PC-3 (cell line): ENCODE measurements at places on chromosomes 16 and 17. TPM values are rescaled to one million over a fixed set of nuclear protein-coding genes. Genes with fewer than 3 reads are reported as not detected.

- H3K4me1 ChIP-seq, result no peaks in the 10 kb centered on the region
- H3K4me3 ChIP-seq, result no peak overlapping the region
- H3K27ac ChIP-seq, result no peak overlapping the region
- no peaks in the 10 kb centered on the region for H3K36me3 ChIP-seq
- no peak for DNase-seq
- no peaks in the 10 kb centered on the region for H3K27me3 ChIP-seq
These were observed 19.2 kb downstream of the FMNL1 start for GRCh38 chr17:45240905-45241327.

DNA sequence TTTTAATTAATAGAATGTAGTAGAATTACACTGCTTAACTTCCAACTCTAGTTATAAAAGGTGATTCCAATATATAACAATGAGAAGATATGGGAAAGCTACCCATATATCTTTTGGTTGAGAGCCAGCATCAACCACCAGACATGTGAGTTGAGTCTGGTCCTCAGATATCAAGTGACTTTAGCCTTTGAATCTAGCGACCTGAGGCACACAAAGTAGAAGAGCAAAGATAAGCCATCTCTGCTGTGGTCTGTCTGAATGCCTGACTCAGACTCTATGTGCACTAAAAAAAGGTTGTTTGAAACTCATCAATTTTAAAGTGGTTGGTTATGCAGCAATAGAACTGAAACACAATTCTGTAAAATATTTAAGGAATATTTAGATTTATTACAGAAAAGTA is 492.5 kb upstream of the SOX9 start:
- peaks cover 28% of the 10 kb centered on the region for H3K4me1 ChIP-seq
- H3K27me3 ChIP-seq, result no peaks in the 10 kb centered on the region
- no peaks in the 10 kb centered on the region for H3K36me3 ChIP-seq
- H3K4me3 ChIP-seq, result no peak overlapping the region
- peak; percentile 24 for DNase-seq

GRCh38 chr17:79799538-79800324 is 2.9 kb upstream of the CBX8 start:
- H3K4me3 ChIP-seq, result peak overlapping the region; percentile 62
- H3K36me3 ChIP-seq, result 0 out of 2 replicates have a peak, but pooled peaks cover 3% of the 10 kb centered on the region
- peaks cover 45% of the 10 kb centered on the region for H3K4me1 ChIP-seq

DNA sequence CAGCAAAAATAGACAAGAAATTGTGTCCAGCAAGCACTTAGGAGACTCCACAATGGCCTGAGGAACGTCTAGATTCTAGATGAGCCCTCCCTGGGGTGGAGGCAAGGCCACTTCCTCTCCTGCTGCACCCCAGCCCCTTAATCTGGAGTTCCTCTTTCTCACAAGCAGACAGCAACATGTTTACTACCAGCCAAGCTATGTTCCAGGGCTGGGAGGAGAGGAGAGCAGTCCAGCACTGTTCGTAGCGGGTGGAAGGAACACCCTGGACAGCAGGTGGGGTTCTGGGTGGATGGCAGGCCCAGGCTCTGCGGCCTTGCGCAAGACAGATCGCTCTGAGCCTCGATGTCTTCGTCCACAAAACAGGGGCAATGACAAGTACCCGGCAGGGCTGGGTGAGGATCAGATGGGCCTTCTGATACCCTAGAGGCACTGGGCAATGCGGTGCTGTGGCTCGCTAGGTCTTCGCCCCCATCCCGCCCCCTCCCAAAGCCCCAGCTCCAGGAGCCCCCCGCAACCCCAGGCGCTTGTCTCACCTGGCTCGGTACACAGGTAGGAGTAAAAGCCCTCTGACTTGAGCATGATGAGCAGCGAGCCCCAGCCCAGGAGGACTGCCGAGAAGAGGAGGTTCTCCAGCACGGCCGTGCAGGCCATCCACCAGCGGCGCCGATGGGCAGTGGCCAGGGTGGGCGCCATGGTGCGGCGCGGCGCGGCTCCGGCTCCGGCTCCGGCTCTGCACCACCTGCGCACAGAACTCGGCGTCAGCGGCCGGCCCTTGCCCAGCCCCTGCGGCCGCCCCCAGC is 1.3 kb downstream of the SLC43A2 start:
- H3K27me3 ChIP-seq, result no peaks in the 10 kb centered on the region
- peak overlapping the region; percentile 73 for H3K4me3 ChIP-seq
- H3K27ac ChIP-seq, result no peak overlapping the region

DNA sequence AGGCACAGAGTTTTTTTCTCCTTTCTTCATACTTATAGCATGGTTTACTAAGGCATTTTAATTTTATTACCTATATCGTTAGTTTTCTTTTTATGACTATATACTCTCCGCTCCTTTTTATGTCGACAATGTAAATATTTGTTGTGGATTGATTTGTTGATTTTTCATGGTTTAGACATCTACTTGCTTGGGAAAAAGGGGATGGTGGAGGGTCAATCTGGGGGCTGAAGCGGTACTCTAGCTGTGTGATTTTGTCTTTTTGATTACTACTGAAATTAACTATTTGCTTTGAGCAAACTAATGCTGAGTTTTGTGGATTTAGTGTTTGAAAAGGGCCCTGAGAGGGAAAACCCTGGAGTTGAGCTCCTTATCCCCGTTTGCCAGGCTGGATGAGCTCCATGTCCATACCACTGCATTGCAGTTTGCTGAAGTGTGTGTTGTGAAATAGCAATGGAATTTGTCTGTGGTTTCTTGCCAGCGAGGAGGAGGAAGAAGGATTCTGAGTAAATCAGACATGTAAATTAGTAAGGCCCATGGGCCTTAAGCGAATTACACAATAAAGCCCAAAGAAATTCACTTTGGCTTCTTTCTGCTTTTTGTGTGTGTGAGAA is 72.0 kb downstream of the FTO start:
- H3K27me3 ChIP-seq, result no peaks in the 10 kb centered on the region
- no peaks in the 10 kb centered on the region for H3K36me3 ChIP-seq
- H3K27ac ChIP-seq, result peak overlapping the region; percentile 87
- H3K4me1 ChIP-seq, result peaks cover 54% of the 10 kb centered on the region
- peak overlapping the region; percentile 55 for H3K4me3 ChIP-seq

Gene CTU2
- 30.3 and 39.4 TPM in 2 replicates for total RNA-seq

Gene CACNA1G
- 0.04 and 0.12 TPM in 2 replicates for total RNA-seq

Gene KRTAP4-6
- total RNA-seq, result not detected in 2 replicates
